ENCODE measurements at places on chromosomes 6 and 20.

- no peak for DNase-seq
Observed at GRCh38 chr20:38187517-38187916, 22.4 kb upstream of the TGM2 start.

DNA sequence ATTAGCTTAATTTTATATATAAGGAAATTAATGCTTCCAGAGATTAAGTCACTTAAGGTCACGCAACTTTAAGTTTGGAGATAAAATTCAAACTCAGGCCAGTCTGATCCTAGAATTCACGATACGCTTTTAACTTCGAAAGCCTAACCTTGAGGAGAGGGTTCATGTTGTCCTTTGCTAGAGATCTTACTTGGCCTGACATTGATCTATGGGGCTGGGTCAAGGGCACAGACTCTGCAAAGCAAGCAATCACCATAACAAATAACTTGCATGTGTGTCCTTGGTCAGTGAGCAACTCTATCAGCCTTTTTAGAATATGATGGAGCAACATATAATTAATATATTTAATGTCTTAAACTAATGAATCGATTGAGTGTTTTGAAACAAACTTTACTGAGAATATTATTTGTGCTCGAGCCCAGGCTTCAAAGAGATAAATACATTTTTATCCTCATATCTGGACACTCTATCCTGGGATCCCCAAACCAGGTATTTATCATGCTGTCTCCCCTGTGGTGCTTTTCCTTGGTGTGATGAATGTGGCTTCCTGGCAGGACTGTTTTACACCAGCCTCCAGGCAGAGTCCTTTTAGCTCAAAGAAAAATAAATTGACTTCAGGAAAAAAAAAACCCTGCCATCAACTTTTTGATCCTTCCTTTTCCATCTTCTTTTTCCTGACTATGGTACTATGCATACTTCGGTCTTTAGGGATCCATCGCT is 29.1 kb downstream of the RPS12 start:
- DNase-seq, result no peak

GRCh38 chr20:58268421-58268821 is 40.0 kb upstream of the ANKRD60 start:
- DNase-seq, result no peak

DNA sequence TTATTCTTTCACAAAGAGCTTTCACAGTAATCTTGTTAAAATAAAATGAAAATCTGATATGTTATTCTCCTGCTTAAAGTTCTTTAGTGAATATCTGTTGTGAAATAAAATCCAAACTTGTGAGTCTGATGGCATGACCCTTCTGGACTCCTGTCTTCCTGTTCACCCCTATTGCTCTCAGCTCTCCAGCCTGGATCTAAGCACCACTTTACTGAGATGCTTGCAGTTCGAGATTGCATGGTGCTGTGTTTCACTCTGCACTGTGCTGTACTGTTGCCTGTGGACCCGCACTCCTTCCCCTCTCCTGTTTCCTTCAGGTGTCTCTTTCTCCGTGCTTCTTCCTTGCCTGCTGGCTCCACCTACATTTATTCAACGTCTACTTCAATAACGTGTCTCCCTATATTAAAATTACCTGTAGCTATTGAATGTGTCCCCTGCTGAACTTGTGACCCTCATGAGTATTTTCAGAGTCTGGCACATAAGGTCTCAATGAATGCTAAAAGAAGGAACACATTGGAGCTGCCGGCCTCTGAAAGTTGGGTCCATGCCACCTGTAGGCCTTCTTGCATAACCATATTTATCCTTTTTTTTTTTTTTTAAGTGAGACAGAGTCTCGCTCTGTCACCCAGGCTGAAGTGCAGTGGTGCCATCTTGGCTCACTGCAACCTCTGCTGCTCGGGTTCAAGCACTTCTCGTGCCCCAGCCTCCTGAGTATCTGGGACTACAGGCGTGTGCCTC is 100.1 kb downstream of the ARID1B start:
- DNase-seq, result no peak

DNA sequence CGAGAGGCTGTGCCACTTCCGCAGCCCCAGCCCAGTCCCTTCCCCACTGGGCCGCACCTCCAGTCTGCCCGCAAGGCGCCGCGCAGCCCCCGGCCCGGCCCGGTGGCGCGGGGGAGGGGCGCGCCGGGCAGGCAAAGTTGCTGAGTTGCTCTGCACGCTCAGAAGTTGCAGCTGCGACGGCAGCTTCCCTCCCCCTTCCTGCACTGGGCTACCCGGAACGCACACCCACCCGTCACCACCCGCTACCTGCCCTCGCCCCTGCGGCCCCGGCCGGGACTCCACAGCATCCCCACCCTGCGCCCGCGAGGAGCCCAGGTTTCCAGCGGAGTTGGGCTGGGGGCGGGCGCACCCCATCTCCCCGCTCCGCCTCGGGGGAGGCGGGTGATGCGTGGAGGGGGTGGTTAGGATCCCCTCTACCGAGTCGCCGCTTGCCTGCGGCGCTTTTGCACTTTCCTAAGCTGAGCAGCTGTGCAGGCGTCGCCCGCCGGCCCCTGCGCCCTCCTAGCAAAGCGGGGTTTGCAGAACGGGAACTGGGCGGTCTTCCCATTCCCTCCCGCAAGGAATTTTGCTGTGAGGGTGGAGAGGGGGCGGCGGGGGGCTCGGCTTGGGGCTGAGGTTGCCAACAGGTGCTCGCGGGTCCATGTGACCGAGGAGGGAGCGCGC is 55.9 kb upstream of the RREB1 start:
- DNase-seq, result peak; percentile 35

DNA sequence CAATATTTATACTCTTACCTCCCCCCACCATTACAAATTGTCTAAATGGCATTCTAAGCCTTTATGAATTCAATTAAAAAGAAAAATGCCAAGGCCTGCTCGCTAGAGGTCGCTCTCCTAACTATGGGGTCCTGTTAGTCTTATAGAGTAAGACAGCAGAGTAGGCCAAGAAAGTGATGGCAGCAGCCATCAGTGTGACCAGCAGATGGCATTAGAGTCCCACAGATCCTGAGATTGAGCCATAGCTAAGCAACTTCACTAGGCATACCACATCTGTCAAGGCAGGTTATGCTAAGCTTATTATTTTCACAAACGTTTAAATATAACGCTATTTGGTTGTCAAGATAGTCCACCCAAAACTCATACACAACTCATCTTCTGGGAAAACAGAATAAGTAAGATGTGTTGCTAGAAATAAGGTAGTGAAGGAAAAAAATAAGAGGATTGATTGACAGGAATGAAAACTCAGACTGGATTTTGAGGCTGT is 57.6 kb upstream of the SCAF8 start:
- peak; percentile 98 for DNase-seq

- no peak for DNase-seq
Observed at GRCh38 chr6:105280033-105280432, 100.2 kb upstream of the POPDC3 start.

DNA sequence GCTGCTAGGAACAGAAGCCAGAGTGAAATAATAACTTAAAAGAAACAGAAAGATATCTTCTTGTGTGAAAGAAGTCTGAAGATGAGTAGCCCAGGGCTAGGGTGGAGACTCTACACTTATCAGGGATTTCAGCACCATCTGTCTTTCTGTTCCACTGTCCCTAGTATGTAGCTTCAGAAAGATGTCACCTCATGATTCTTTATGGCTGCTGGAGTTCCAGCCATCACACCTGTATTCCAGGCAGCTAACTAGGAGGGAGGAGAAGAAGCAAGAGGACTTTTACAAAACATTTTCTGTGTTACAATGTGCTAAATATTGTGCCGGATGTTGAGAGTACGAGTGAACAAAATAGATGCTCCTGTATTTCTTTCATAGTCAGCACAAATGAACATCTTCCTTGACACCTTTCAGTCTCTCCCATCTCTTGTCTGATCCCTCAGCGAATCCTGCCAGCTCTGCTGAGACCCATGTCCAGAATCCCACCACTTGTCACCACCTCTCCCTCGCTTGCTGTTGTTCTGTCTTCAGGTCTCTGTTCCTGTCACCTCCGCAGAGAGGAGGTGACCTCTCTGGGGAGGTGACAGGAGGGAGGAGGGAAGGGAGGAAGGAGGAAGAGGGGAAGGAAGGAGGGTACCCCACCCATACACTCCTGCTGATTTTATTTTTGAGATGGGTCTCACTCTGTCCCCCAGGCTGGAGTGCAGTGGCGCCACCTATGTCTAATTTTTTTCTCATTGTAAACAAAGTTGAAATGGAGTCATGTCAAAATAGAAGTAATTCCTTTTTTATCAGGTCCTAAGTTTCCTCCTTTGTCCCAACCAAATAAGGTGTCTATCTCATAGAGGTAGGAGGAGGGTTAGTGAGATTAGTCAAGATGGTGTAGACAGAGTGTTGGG is 188.9 kb downstream of the TFAP2C start:
- DNase-seq, result no peak

- no peak for DNase-seq
Observed at GRCh38 chr20:50186987-50187402, 3.6 kb upstream of the CEBPB start.

GRCh38 chr20:50501972-50502745 is 8.0 kb upstream of the PTPN1 start:
- DNase-seq, result no peak

- no peak for DNase-seq
Observed at GRCh38 chr6:36463676-36464075, 20.9 kb downstream of the KCTD20 start.

DNA sequence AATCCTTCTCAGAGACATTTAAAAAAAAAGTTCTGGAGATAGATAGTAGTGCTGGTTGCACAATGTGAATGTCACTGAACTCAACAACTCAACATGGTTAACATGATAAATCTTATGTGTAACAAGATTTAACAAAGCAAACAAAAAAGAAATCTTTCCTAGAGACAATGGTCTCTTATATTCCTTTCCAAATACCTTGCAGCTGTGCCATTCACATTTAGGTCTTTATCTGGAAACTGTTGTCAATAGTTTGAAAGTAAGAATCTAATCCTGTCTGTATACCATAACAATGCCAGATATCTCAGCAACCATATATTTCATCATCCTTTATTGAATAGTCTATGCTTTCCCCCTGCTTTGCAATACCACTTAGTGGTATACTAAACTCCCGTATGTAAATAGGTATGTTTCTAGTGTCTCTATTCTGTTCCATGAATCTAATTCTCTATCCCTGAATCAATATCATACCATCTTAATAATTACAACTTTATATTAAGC is 2.1 kb downstream of the SERAC1 start:
- no peak for DNase-seq

GRCh38 chr6:22658934-22659333 is 89.6 kb downstream of the HDGFL1 start:
- no peak for DNase-seq
